Sigmoid colon (tissue), 7 donors: ENCODE measurements at places on chromosomes 1 and 21. TPM values are rescaled to one million over a fixed set of nuclear protein-coding genes. Genes with fewer than 3 reads are reported as not detected.

Gene KNCN
- total RNA-seq, result not detected

- H3K27ac ChIP-seq, result no peak overlapping the region
- no peaks in the 10 kb centered on the region for H3K27me3 ChIP-seq
- DNase-seq, result no peak
- no peaks in the 10 kb centered on the region for H3K4me1 ChIP-seq
- no peak overlapping the region for H3K4me3 ChIP-seq
- no peaks in the 10 kb centered on the region for H3K36me3 ChIP-seq
Measured at GRCh38 chr1:157178490-157178889, 40.3 kb upstream of the ETV3 start.

DNA sequence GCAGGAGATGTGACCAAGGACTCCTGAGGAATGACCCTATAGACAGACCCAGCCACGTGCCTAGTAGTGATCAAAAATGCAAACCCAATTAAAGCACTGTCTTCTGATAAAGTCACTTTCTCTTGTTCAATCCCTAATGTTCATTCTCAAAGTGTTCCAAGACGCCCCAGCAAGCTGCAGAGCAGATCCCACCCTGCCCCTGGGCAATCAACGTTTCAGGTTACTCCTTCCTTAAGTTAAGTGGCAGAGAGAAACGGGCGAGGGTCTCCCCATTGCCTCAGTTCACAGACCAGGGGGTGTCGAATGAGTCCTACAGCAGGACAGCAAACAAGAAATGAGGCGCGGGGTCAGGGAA is 699 bp upstream of the RGS2 start:
- peaks cover 22% of the 10 kb centered on the region for H3K36me3 ChIP-seq
- H3K27me3 ChIP-seq, result no peaks in the 10 kb centered on the region
- peak overlapping the region; percentile 82 for H3K4me3 ChIP-seq
- no peaks in the 10 kb centered on the region for H3K4me1 ChIP-seq
- DNase-seq, result no peak
- H3K27ac ChIP-seq, result peak overlapping the region; percentile 94

- no peaks in the 10 kb centered on the region for H3K27me3 ChIP-seq
- no peaks in the 10 kb centered on the region for H3K36me3 ChIP-seq
- peak; percentile 45 for DNase-seq
- peaks cover 15% of the 10 kb centered on the region for H3K4me1 ChIP-seq
- H3K4me3 ChIP-seq, result no peak overlapping the region
Measured at GRCh38 chr1:2360588-2361364, 30.6 kb downstream of the MORN1 start.

Gene RGS8
- not detected for total RNA-seq

DNA sequence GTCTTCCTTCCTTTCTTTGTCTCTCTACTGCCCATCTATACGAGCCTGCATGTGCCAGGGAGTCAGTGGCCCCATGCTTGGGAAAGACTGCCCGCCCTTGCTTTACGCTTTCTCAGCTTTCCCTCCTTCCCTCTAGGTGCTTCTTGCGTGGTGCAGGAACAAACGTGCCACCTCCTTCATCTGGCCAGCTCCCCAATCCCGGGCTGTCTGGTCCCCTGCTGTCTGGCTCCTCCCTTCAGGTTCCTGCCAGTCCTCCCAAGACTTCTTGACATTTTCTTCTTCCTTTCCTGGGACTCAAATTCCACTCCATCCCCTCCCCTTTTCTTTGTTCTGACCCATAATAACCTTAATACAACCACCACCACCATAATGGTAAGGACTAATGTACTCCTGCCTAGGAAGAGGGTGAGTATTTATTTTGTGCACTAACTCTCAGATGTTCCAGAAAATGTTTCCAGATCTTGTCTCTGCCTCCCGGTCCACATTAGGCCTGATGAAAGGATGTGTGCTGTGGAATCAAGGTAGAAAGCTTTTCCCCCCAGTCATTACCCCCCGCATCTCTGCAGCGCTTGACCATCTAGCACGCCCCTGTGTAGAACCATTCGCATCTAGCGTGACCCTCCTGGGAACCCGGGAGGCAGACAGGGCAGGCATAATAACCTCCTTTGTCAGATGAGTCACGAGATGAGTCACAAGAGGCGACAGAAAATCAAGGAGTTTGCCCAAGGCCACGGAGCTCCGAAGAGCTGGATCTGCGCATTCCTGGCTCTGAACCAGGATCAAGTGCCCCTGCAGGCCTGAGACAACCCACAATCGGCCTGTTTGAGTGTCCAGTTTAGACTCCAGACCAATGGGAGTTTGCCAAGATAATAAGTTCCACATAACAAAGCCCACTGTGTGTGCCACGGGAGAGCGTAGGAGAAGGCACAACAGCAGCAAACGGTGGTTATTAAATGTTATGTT is 60.1 kb upstream of the NEK2 start:
- H3K4me3 ChIP-seq, result no peak overlapping the region
- H3K4me1 ChIP-seq, result no peaks in the 10 kb centered on the region
- no peaks in the 10 kb centered on the region for H3K36me3 ChIP-seq

DNA sequence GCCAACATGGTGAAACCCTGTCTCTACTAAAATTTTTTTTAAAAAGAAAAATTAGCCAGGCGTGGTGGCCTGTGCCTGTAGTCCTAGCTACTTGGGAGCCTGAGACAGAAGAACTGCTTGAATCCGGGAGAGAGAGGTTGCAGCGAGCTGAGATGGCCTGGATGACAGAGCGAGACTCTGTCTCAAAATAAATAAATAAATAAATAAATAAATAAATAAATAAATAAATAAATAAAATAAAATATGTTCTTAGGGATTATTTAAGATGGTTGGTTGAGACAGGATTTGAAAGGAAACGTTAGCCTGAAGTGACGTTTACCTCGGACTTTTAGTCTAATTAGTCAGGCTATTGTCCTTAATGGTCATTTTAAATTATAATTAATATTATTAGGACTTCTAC is 88.5 kb upstream of the CHRM3 start:
- H3K36me3 ChIP-seq, result no peaks in the 10 kb centered on the region
- no peaks in the 10 kb centered on the region for H3K4me1 ChIP-seq
- DNase-seq, result no peak
- no peak overlapping the region for H3K27ac ChIP-seq
- no peak overlapping the region for H3K4me3 ChIP-seq

- H3K27ac ChIP-seq, result no peak overlapping the region
- peaks cover 11% of the 10 kb centered on the region for H3K27me3 ChIP-seq
- peaks cover 8% of the 10 kb centered on the region for H3K4me1 ChIP-seq
- no peaks in the 10 kb centered on the region for H3K36me3 ChIP-seq
- H3K4me3 ChIP-seq, result no peak overlapping the region
Measured at GRCh38 chr21:43815107-43815613, 25.8 kb downstream of the RRP1 start.

DNA sequence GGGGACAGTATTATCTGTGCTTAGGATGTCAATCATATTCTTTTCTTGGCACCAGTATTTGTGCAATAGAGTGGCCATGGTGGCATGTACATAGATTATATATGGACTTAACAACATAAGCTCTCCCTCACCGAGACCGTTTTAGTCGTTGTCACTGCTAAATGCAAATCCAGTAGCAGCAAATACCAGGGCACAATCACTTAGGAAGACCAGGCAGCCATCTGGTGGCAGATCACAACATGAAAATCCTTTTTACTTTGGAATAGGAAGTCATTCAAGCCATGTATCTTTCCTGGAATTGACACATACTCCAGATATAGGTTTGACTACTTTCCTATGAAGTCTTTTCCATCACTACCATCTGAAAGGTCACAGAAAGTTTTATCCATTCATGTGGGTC is 53.2 kb upstream of the C1orf87 start:
- no peaks in the 10 kb centered on the region for H3K4me1 ChIP-seq
- no peak overlapping the region for H3K27ac ChIP-seq
- no peaks in the 10 kb centered on the region for H3K36me3 ChIP-seq
- no peaks in the 10 kb centered on the region for H3K27me3 ChIP-seq
- no peak overlapping the region for H3K4me3 ChIP-seq
- no peak for DNase-seq

GRCh38 chr21:29257701-29258100 is 41.0 kb upstream of the BACH1 start:
- no peak overlapping the region for H3K27ac ChIP-seq
- no peak for DNase-seq
- no peaks in the 10 kb centered on the region for H3K27me3 ChIP-seq
- no peak overlapping the region for H3K4me3 ChIP-seq
- no peaks in the 10 kb centered on the region for H3K4me1 ChIP-seq

GRCh38 chr1:26602378-26602959 is 72.9 kb downstream of the RPS6KA1 start:
- H3K27me3 ChIP-seq, result no peaks in the 10 kb centered on the region
- H3K4me1 ChIP-seq, result no peaks in the 10 kb centered on the region
- H3K36me3 ChIP-seq, result no peaks in the 10 kb centered on the region
- H3K4me3 ChIP-seq, result no peak overlapping the region
- DNase-seq, result no peak

DNA sequence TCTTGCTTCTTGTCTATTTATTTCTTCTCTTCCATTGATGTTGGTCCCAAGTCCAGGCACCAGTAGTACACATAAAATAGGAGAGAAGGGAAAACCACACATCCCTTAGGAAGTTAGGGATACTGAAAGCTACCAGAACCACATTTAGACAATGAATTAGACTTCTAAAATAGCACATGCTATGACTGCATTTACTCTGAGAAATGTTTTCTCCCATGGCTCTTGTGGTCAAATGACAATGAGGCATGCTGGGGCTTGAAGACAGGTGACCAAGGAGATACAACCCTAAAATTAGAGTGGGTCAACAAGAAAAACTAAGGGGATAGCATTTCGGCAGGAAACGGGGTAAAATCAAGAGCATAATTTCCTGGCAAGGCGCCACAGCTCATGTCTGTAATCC is 17.1 kb downstream of the MTOR start:
- no peaks in the 10 kb centered on the region for H3K27me3 ChIP-seq
- no peak for DNase-seq
- no peak overlapping the region for H3K27ac ChIP-seq
- no peaks in the 10 kb centered on the region for H3K4me1 ChIP-seq
- H3K36me3 ChIP-seq, result peaks cover 76% of the 10 kb centered on the region
- H3K4me3 ChIP-seq, result no peak overlapping the region

- no peak for DNase-seq
- H3K36me3 ChIP-seq, result peaks cover 10% of the 10 kb centered on the region
- H3K4me3 ChIP-seq, result peak overlapping the region; percentile 87
- no peaks in the 10 kb centered on the region for H3K27me3 ChIP-seq
Measured at GRCh38 chr1:201954263-201955008, 867 bp upstream of the TIMM17A start.

Gene RPS6KC1
- 32.1 TPM for total RNA-seq

DNA sequence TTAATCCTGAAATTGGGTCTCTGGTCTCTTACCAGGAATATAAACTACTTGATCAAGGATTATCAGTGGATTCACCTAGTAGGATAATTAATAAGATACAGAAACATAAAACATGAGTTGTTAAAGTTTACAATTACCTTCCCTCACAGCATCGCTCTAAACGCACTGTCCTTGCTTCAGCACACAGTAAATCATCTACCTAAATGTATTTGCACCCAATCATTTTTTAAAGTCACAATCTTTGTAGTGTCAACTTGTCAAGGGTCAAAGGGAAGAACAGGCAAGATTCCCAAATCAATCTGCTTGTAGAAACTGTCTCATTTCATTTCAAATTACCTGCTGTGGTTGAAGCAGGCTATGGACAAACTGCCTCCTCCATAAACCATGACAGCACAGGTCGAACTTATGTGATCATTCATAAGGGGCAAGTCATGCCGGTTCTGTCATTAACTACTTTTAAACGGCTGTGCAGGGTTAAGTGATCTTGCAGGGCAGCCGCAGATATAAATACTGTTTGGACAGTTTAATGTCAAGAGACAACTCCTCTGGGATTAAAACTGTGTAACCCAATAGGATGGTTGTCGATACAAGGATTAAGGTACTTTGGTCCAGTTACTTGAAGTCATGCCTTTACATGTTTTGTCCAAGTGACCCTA is 93.6 kb downstream of the ZNF281 start:
- DNase-seq, result no peak
- no peaks in the 10 kb centered on the region for H3K27me3 ChIP-seq
- H3K36me3 ChIP-seq, result no peaks in the 10 kb centered on the region
- H3K4me3 ChIP-seq, result no peak overlapping the region
- H3K4me1 ChIP-seq, result peaks cover 25% of the 10 kb centered on the region

- no peak overlapping the region for H3K4me3 ChIP-seq
- no peaks in the 10 kb centered on the region for H3K4me1 ChIP-seq
- H3K36me3 ChIP-seq, result no peaks in the 10 kb centered on the region
Measured at GRCh38 chr21:44424608-44425306, 30.6 kb upstream of the LRRC3 start.

- no peaks in the 10 kb centered on the region for H3K4me1 ChIP-seq
- H3K4me3 ChIP-seq, result no peak overlapping the region
- no peak overlapping the region for H3K27ac ChIP-seq
- no peaks in the 10 kb centered on the region for H3K36me3 ChIP-seq
- no peaks in the 10 kb centered on the region for H3K27me3 ChIP-seq
Measured at GRCh38 chr1:211548321-211549091, 30.5 kb downstream of the SLC30A1 start.

GRCh38 chr1:8533907-8534306 is 216.0 kb downstream of the SLC45A1 start:
- no peaks in the 10 kb centered on the region for H3K27me3 ChIP-seq
- H3K27ac ChIP-seq, result no peak overlapping the region
- no peak for DNase-seq

Gene RORC
- total RNA-seq, result 0.27 TPM

Gene DIO1
- total RNA-seq, result not detected

Gene ZNF669
- total RNA-seq, result 5.7 TPM

GRCh38 chr1:204894031-204894430 is 23.4 kb downstream of the NFASC start:
- no peaks in the 10 kb centered on the region for H3K4me1 ChIP-seq
- no peaks in the 10 kb centered on the region for H3K27me3 ChIP-seq
- H3K27ac ChIP-seq, result peak overlapping the region; percentile 8
- no peak for DNase-seq

Gene GPR52
- total RNA-seq, result 1.8 TPM

- H3K36me3 ChIP-seq, result no peaks in the 10 kb centered on the region
- H3K27ac ChIP-seq, result no peak overlapping the region
- H3K4me3 ChIP-seq, result no peak overlapping the region
- no peaks in the 10 kb centered on the region for H3K27me3 ChIP-seq
Measured at GRCh38 chr1:97066860-97067259, 345.3 kb downstream of the PTBP2 start.

Gene CCDC27
- not detected for total RNA-seq

DNA sequence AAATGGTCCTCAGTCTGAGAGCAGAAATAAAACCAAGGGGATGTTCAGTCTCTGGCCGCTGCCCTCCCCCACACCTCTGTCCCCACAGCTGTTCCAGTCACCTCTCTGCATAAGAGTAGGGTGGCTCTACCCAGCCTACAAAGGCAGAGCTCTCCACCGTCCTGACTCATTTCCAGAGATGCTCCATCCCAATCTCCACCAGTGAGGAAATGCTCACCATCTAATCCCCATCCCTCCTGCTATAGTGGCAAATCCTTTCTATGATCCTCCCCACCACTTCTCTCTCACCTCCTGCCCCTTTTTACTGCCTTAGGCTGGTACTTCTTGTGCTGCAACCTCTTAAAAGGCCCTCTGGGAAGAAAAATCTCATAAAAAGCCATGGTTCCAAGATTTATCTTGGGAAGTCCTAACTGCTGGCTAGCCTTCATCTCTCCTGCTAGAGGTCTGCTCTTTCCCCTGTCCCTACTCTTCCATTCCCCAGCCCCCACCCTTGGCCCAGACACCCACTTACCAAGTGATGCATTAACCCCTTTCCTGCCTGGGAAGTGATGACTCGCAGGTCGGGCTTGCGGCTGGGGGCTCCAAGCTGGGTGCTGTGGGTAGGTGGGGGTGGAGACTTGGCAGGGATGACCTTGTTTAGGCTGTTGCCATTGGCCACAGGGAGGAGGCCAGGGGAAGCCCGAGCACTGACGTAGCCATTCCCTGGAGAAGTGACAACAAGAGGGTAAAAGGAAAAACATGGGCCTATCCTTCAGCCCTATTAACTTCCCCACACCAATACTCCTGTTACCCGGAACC is 23.9 kb downstream of the MEF2D start:
- H3K36me3 ChIP-seq, result peaks cover 97% of the 10 kb centered on the region
- H3K4me3 ChIP-seq, result no peak overlapping the region
- peaks cover 82% of the 10 kb centered on the region for H3K4me1 ChIP-seq
- no peaks in the 10 kb centered on the region for H3K27me3 ChIP-seq
